ENCODE measurements at places on chromosomes 11 and 22. TPM values are rescaled to one million over a fixed set of nuclear protein-coding genes. Genes with fewer than 3 reads are reported as not detected.
A peak's percentile ranks its signal among the peaks of the same experiment; 100 is the strongest.

DNA sequence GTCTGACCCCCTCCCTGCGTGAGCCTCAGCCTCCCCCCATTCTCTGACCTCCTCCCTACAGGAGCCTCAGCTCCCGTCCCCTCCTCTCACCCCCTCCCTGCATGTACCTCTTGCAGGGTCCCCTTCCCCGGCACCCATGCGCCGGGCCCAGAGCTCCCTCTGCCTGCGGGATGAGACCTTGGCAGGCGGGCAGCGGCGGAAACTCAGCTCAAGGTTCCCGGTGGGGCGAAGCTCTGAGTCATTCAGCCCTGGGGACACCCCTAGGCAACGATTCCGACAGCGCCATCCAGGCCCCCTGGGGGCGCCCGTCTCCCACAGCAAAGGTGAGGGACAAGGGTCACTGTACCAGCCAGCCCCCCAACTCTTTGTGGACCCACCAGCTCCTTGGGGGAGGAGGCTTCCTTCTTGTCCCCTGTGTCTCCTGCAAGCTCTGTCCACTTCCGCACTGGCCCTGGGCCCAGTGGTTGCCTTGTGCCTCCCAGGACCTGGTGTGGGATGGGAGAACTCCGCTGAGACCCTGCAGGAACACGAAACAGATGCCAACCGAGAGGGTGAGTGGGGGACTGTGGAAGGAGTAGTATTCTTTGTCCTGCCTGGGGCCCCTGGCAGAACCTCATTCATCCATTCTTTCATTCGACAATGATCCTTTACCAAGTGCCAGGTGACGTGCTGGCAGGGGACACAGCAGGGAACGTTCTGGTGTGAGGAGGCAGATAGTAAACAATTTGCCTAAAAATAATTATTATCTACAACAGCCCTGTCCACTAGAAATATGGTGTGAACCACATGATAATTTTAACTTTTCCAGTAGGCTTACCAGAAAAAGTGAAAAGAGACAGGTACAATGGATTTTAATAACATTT, 3.7 kb upstream of the RPS6KA4 start:
- DNase-seq = peak; percentile 51

- no peak for DNase-seq
Observed at GRCh38 chr11:42837994-42838393, 473.8 kb upstream of the API5 start.

GRCh38 chr22:50306753-50307749, at the start of gene PLXNB2:
Gene PLXNB2 (minus strand): TSS chr22:50307646. CDS start chr22:50290584, 17,062 bp downstream.
- no peak for DNase-seq

- DNase-seq = no peak
Observed at GRCh38 chr11:78339483-78339882, 78.1 kb downstream of the GAB2 start.

Gene APOBEC3F
- 0.49 TPM for total RNA-seq

Gene PTGDR2
- total RNA-seq = 0.21 TPM

Gene CNIH2
- total RNA-seq = not detected

Gene SLC7A4
- total RNA-seq = not detected

Gene SPTY2D1
- 25.3 TPM for total RNA-seq

Measured in thoracic aorta (tissue), 2 donors.